ENCODE measurements at places on chromosomes 2 and 18.

DNA sequence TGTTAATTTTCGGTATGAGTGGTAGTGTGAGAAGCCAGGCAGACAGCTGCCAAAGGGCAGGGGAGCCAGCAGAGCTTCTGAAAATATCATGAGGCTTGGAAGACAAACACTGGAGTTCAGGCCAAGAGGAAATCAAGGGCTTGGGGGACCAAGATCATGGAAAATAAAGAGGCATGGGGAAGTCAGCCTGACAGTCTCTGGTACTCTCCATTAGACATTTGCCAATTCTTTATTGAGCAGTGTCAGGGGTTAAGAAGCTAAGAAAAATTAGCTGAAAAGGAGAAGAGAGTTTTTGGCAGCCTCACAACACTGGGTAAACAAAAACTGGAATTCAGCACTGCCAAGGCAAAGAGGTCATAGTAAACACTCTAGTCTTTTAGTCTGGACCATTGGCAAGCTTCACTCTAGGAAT lies 612.7 kb downstream of the EPHA4 start:
- no peak for DNase-seq

DNA sequence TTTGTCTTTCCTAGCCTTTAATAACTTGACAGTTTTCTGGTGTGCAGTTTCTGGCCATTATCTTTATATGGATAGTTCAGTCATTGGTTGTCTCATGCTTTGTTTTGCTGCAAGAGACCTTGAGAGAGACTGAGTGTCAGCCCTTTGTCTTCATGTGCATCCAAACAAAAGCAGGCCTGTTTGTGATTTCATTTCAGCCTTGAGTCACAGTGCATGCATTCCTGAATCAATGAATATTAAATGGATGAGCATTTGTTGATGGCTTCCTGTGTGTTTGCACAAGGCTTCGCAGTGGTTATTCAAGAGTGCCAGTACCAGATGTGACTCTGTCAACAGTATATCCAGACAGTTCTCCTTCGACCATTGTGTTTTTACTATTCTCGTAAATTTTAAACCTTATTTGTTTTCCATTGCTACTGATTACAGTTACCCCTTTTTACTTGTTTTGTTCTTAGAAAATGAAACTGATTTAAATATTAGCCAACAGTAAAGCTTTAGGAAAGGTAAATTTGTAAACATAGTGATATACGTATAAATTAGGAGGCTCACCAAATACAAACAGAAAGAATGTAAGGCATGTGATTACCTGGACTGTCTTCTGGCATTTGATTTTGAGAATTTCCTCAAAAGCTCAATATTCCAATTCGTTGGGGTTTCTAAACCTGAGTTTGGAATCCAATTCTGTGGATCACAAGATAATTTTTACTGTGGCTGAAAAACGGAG lies 319.8 kb downstream of the CTNNA2 start:
- no peak for DNase-seq

GRCh38 chr2:134705861-134706586 lies 12.8 kb downstream of the TMEM163 start:
- peak; percentile 75 for DNase-seq

GRCh38 chr2:3519255-3520205 lies at the start of gene ADI1:
Gene ADI1, minus strand, starts transcription at chr2:3519531. Its CDS starts 44 bp downstream, at chr2:3519487.
- peak; percentile 92 for DNase-seq

- DNase-seq: no peak
Measured at GRCh38 chr2:40197121-40197520, 254.8 kb downstream of the SLC8A1 start.

Measured in NCI-H2227 treated with DMSO at 0.1 percent for 48 hours (cell line).